Calu3 (cell line): ENCODE measurements at places on chromosomes 1 and 21. TPM values are rescaled to one million over a fixed set of nuclear protein-coding genes. Genes with fewer than 3 reads are reported as not detected.
A peak's percentile ranks its signal among the peaks of the same experiment; 100 is the strongest.

DNA sequence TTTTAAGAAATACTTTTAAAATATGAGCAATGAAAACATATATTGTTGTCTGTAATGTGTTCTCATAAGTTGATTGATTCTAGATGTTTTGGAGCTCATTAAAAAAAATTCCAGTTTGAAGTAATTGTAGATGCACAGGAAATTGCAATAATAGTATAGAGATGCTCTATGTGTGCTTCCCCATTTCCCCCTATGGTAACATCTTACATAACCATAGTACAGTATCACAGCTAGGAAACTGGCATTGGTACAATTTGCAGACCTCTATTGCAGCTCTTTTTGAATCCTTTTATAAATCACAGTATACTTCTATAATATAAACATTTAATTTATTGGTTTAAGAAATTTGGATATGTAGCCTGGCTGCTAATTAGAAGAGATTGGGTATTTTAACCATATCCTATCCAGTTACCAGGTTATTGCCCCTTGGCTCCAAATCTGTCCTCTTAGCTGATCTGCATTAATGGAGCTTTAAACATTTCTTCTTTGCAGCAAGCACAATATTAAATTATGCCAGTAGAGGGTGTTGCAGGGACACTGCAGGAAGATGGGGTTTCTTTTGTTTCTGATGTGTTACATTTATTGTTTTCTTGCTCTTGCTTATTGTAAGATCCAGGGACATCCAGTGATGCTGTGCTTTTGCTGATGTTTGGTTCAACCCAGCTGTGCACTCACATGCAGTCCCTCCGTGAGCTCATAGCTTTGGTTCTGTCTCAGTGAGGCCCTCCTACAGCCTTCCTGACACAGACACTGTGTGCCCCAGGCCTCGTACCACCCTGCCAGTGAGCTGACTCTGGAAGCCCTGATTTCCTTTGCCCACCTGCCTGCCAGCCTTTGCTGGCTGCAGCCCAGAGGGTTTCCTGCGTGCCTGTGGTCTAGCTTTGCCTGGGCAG, 103.3 kb downstream of the RABGAP1L start:
- H3K27me3 ChIP-seq: no peaks in the 10 kb centered on the region
- H3K4me1 ChIP-seq: no peaks in the 10 kb centered on the region
- H3K4me3 ChIP-seq: no peak overlapping the region
- peak; percentile 35 for DNase-seq
- no peaks in the 10 kb centered on the region for H3K36me3 ChIP-seq
- H3K27ac ChIP-seq: no peak overlapping the region

- H3K36me3 ChIP-seq: no peaks in the 10 kb centered on the region
- DNase-seq: no peak
- H3K4me1 ChIP-seq: no peaks in the 10 kb centered on the region
- peaks cover 42% of the 10 kb centered on the region for H3K27me3 ChIP-seq
- H3K27ac ChIP-seq: no peak overlapping the region
These were observed 39.6 kb upstream of the SOX13 start for GRCh38 chr1:204033306-204033705.

- no peak overlapping the region for H3K4me3 ChIP-seq
- no peaks in the 10 kb centered on the region for H3K27me3 ChIP-seq
- peaks cover 12% of the 10 kb centered on the region for H3K4me1 ChIP-seq
These were observed 101.7 kb downstream of the TRABD2B start for GRCh38 chr1:47895279-47896125.

The FCRL2 gene
- 0.14 and 0.47 TPM in 2 replicates for total RNA-seq

The C4BPB gene
- 7.5 and 10.2 TPM in 2 replicates for total RNA-seq
